ENCODE measurements at places on chromosomes 2 and 18. TPM values are rescaled to one million over a fixed set of nuclear protein-coding genes. Genes with fewer than 3 reads are reported as not detected.

GRCh38 chr2:9382604-9383235 lies 40.6 kb downstream of the ITGB1BP1 start:
- H3K4me3 ChIP-seq = no peak overlapping the region
- H3K36me3 ChIP-seq = peaks cover 33% of the 10 kb centered on the region
- H3K27ac ChIP-seq = no peak overlapping the region
- no peaks in the 10 kb centered on the region for H3K27me3 ChIP-seq
- H3K4me1 ChIP-seq = peaks cover 26% of the 10 kb centered on the region
- DNase-seq = peak; percentile 37

GRCh38 chr2:104378853-104379374 lies 475.0 kb upstream of the POU3F3 start:
- no peak for DNase-seq
- no peak overlapping the region for H3K27ac ChIP-seq
- H3K36me3 ChIP-seq = no peaks in the 10 kb centered on the region
- H3K4me3 ChIP-seq = peak overlapping the region; percentile 17
- no peaks in the 10 kb centered on the region for H3K4me1 ChIP-seq

- peaks cover 13% of the 10 kb centered on the region for H3K4me1 ChIP-seq
- H3K4me3 ChIP-seq = peak overlapping the region; percentile 41
- no peaks in the 10 kb centered on the region for H3K36me3 ChIP-seq
- H3K27ac ChIP-seq = no peak overlapping the region
Measured at GRCh38 chr18:25164848-25165811, 186.8 kb downstream of the ZNF521 start.

GRCh38 chr2:174246944-174247381 lies 1.4 kb downstream of the OLA1 start:
- no peak overlapping the region for H3K4me3 ChIP-seq
- no peak for DNase-seq
- H3K27me3 ChIP-seq = no peaks in the 10 kb centered on the region
- peaks cover 26% of the 10 kb centered on the region for H3K4me1 ChIP-seq
- no peak overlapping the region for H3K27ac ChIP-seq

- no peak overlapping the region for H3K27ac ChIP-seq
- H3K4me1 ChIP-seq = peaks cover 17% of the 10 kb centered on the region
- no peaks in the 10 kb centered on the region for H3K36me3 ChIP-seq
- no peak overlapping the region for H3K4me3 ChIP-seq
- no peak for DNase-seq
Measured at GRCh38 chr2:174969091-174969734, 36.0 kb downstream of the CHN1 start.

- no peaks in the 10 kb centered on the region for H3K27me3 ChIP-seq
- no peak for DNase-seq
- H3K27ac ChIP-seq = no peak overlapping the region
- no peak overlapping the region for H3K4me3 ChIP-seq
Measured at GRCh38 chr18:46727177-46727576, 29.7 kb downstream of the ST8SIA5 start.

GRCh38 chr18:46333431-46334135 lies 229.4 kb downstream of the HAUS1 start:
- no peak overlapping the region for H3K27ac ChIP-seq
- peak overlapping the region; percentile 70 for H3K4me3 ChIP-seq
- peaks cover 28% of the 10 kb centered on the region for H3K27me3 ChIP-seq
- H3K36me3 ChIP-seq = no peaks in the 10 kb centered on the region
- peaks cover 32% of the 10 kb centered on the region for H3K4me1 ChIP-seq

GRCh38 chr2:173087214-173087581 lies 11.6 kb downstream of the MAP3K20 start:
- H3K36me3 ChIP-seq = no peaks in the 10 kb centered on the region
- H3K27ac ChIP-seq = peak overlapping the region; percentile 25
- no peaks in the 10 kb centered on the region for H3K27me3 ChIP-seq
- peaks cover 43% of the 10 kb centered on the region for H3K4me1 ChIP-seq

DNA sequence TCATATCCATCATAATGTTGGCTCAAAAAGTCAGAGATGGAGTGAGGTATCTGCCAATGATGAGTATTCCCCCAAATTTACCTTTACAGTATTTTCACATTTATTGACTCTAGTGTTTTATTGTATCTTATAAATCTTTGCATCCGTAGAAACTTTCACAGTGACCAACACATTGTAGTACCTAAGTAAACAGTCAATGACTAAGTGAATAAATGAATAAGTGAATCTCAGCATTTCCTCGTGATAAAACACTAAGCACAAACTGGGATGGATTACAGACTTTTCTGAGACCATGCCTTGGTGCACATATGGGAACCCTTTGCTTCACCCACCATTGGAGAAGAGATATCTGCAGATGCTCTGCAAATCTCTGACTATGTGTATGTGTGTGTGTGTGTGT lies 429.9 kb downstream of the NR4A2 start:
- H3K27ac ChIP-seq = no peak overlapping the region
- H3K36me3 ChIP-seq = no peaks in the 10 kb centered on the region
- no peak for DNase-seq

GRCh38 chr2:28400921-28401320 lies 8.3 kb downstream of the FOSL2 start:
- peaks cover 54% of the 10 kb centered on the region for H3K36me3 ChIP-seq
- H3K27ac ChIP-seq = peak overlapping the region; percentile 99
- peak overlapping the region; percentile 97 for H3K4me3 ChIP-seq

GRCh38 chr2:174325373-174326160 lies 9.2 kb upstream of the SP9 start:
- peak overlapping the region; percentile 57 for H3K4me3 ChIP-seq
- H3K27me3 ChIP-seq = peaks cover 58% of the 10 kb centered on the region
- peak overlapping the region; percentile 64 for H3K27ac ChIP-seq
- H3K36me3 ChIP-seq = no peaks in the 10 kb centered on the region
- no peak for DNase-seq

- H3K4me1 ChIP-seq = no peaks in the 10 kb centered on the region
- H3K27ac ChIP-seq = no peak overlapping the region
- DNase-seq = no peak
- H3K4me3 ChIP-seq = no peak overlapping the region
- H3K27me3 ChIP-seq = no peaks in the 10 kb centered on the region
Measured at GRCh38 chr2:75960472-75961009, 249.8 kb upstream of the GCFC2 start.

- H3K4me3 ChIP-seq = no peak overlapping the region
- peaks cover 3% of the 10 kb centered on the region for H3K4me1 ChIP-seq
- no peaks in the 10 kb centered on the region for H3K36me3 ChIP-seq
Measured at GRCh38 chr2:234438305-234438977, 58.4 kb downstream of the ARL4C start.

DNA sequence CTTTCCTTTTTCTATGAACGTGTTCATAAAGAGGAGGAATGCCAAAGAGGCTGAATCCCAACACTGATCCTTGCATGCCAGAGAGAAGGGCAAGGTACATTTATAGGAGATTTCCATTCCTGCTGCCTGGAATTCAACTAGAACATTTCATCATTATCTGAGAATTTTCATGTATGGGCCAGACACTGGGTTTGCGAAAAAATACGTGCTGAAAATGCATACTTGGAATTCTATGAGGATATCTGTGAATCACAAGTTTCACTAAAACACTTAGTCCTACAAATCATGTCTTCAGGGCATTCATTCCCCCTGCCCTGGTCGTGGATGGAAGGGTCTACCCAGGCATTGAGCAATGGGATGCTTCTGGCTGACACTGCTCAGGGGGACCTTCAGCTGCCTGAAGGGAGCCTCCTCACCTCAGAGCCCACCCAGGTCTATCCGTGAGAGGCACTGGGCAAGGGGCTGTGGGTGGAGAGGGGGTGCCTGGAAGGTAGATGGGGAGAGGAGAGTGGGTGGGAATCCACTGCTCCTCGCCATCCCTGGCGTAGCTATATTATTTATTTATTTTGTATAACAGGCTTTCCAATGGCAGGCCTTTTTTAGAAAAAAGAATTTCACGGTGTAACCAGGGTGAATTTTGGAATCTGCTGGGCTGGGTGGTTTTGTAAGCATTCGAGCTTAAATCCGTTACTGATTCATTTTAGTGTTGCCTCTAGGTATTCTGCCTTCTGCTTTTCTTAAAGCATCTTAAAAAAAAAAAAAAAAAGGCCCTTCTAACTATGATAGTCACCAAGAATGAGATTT lies 560.6 kb upstream of the ID2 start:
- H3K4me1 ChIP-seq = peaks cover 2% of the 10 kb centered on the region
- no peak overlapping the region for H3K4me3 ChIP-seq
- H3K27ac ChIP-seq = no peak overlapping the region
- H3K27me3 ChIP-seq = no peaks in the 10 kb centered on the region

GRCh38 chr2:241202681-241203080 lies 14.2 kb downstream of the ANO7 start:
- DNase-seq = no peak
- no peak overlapping the region for H3K4me3 ChIP-seq
- no peaks in the 10 kb centered on the region for H3K4me1 ChIP-seq
- no peaks in the 10 kb centered on the region for H3K27me3 ChIP-seq

GRCh38 chr2:190043441-190043840 lies 19.1 kb downstream of the MSTN start:
- DNase-seq = no peak
- no peaks in the 10 kb centered on the region for H3K36me3 ChIP-seq
- no peaks in the 10 kb centered on the region for H3K4me1 ChIP-seq
- H3K27ac ChIP-seq = no peak overlapping the region
- H3K4me3 ChIP-seq = no peak overlapping the region

The MYO3B gene
- total RNA-seq = 0.95 TPM

The PRKAG3 gene
- not detected for total RNA-seq

The TUBA3E gene
- total RNA-seq = not detected

The DUSP19 gene
- total RNA-seq = 1.3 TPM

The ZNF385B gene
- total RNA-seq = 1.9 TPM
